ENCODE measurements at places on chromosomes 7 and 10.

- DNase-seq, result no peak
These were observed 352.7 kb downstream of the DNAJB6 start for GRCh38 chr7:157689269-157690057.

- DNase-seq, result no peak
These were observed 150.3 kb upstream of the NPY start for GRCh38 chr7:24133691-24134090.

DNA sequence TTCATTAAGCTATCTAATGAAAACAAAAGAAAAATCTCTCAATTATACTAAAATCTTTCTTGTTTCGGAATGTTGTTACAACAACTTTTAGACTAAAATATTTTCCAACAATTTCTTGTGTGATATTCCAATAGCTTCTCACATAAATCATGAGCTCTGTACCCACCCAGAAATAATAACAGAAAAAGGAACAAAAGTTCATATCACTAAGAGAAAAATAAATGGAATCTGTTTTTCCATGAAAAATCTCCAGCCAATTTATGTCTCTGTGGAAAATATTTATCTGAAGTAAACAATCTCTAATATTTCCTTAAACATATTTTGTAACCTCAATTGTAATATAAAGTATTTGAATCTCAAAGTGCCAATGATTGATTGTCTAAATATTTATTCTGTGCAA lies 628.6 kb upstream of the ANKRD30A start:
- DNase-seq, result no peak

- DNase-seq, result no peak
These were observed 99.8 kb upstream of the STRIP2 start for GRCh38 chr7:129334473-129334872.

- DNase-seq, result peak; percentile 85
These were observed 1.5 kb upstream of the SFMBT2 start for GRCh38 chr10:7412237-7412927.

GRCh38 chr7:25831831-25832411 lies 320.1 kb upstream of the NFE2L3 start:
- no peak for DNase-seq

GRCh38 chr7:123522066-123522465 lies 12.3 kb downstream of the IQUB start:
- DNase-seq, result no peak

GRCh38 chr7:79988653-79989052 lies 146.0 kb upstream of the GNAI1 start:
- DNase-seq, result no peak

DNA sequence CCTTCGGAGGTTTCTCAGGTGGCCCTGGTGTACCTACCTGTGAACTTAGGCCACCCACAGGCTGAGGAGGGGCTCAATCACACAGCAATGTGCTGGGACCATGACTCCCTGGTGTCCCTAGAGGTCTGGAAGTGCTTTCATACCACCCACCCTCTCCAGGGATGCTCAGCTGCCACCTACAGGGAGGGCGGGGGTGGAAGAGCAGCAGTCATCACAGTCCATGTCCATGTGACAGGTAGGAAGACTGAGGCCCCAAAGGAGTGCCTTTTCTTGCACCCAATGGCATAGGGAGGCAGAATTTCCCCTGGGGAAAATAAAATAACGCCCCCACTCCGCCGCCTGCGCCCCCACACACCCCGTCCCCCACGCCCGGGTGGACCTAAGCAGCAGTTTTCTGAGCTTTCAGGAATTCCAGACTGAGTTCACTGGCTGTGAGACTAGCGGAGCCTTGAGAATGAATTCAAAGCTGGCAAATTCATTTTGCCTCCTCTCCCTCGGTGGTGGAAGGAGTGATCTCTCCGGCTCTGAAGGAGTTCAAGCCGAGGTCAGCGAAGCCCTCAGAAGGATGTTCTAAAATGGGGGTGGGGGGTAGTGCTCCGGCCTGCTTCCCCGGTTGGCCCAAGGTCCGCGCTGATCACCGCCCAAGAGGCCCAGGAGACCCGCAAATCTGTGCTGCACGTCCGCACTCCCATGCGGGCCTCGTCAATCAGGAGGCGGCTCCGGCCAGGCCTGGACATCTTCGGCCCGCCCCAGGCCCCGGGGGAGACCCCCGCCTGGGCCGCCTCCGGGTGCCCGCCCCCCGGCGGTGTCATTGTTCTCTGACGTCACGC lies 2.1 kb upstream of the ZMIZ1 start:
- peak; percentile 82 for DNase-seq

DNA sequence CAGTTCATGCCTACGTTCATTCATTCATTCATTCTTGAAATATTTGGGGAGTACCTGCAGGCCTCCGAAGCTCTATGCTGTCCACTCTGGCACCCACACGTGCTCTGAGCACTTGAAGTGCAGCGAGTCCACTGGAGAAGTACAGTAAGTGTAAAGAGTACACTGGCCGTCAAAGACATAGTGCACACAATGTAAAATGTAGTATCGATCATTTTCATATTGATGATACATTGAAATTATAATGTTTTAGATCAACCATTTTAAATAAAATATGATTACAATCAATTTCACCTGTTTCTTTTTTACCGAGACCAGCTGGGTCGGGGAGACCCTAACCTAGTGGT lies 37.0 kb upstream of the PURB start:
- DNase-seq, result no peak

DNA sequence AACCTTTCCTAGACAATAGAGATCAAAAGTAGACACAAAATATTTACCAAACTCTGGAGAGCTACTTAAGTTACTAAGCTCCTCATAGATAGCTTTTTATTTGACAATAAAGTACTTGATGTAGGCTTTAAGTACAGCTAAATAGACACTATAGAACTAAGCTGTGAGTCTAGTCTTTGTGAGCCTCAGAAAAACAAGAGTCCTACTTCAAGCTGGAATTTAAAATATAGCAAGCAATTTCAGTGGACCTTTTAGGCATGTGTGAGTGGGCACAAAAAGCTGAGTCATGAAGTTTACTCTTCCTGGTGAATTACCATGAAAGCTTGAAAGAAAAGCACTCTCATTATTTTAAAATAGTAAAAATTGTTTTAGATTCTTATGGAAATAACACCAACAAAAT lies 76.1 kb downstream of the ADD3 start:
- peak; percentile 22 for DNase-seq
